NCI-H1092 (cell line): ENCODE measurements at places on chromosomes 5 and 9.

DNA sequence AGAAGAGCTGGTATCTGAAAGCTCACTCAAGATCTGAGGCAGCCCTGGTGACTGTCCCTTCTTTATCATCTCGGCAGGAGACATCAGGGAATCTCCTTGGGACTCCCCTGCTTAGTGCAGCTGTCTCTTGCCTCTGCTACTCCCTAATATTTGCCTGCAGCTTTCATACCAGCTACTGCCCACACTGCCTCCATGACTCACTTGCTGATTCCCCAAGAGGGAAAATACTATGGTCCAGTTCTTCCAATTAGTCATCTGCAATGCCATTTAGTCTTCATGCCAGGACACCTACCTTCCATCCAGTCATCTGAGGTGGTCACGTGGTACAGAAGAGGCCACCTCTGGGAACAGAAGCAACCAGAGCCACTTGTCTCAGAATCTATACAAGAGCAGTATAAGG, 270.8 kb downstream of the NTRK2 start:
- no peak for DNase-seq

DNA sequence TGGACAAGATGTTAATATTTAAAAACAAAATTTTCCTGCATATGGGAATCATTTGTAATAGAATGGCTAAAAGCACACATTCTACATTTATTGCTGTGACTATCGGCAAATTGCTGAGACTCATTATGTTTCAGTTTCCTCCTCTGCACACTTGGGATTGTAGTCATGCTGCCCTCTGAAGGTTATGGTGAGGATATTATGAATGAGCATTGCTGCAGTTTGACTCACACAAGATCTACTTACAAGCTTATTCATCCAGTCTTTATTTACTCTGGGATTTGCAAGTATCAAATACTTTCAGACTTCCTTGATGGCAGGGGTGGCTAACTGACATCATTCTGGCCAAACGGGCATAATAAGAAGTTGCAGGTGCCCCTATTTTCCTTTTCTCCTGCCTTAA, 9.5 kb upstream of the NFIL3 start:
- no peak for DNase-seq

DNA sequence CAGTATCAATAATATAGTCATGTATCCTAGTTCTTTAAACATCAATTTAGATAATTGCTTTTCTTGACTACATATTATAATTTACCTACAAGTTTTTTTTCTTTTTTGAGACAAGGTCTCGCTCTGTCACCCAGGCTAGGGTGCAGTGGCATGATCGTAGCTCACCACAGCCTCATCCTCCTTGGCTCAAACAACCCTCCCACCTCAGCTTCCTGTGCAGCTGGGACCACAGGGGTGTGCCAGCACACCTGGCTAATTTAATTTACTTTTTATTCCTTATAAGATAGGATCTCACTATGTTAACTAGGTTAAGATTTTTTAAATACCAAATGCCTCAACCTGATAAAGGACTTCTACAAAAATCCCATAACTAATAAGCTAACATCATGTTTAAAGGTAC, 21.1 kb downstream of the UIMC1 start:
- DNase-seq = no peak

DNA sequence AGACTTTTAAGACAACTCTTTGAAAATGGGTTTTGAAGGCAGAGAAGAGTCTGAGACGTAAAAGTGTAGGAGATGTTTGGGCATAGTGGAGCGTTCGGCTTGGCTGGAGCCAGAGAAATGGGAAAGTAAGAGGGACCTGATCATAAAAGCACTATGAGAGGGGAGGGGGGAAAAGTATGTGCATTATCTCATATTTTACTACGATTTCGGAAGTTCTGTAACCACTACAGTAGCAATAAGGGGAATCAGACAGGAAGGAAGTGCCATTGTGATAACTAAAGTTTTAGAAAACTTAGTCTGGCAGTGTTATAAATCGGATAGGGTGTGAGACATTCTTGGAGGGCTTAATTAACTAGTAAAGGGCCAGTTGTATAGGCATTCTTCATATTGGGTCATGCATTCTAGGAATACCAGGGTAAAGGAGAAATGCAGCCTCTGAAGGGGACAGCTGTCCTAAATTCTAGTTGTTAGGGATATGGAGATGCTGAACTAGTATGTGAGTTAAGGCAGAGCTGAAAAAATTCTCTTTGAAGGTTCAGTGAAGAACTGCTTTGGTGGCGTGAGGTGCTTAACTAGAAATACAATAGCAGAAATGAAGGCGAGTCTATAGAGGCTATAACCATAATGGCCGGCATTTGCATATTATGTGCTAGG, 83.8 kb upstream of the FREM1 start:
- DNase-seq = no peak

GRCh38 chr9:2050236-2050635, 35.1 kb downstream of the SMARCA2 start:
- no peak for DNase-seq

DNA sequence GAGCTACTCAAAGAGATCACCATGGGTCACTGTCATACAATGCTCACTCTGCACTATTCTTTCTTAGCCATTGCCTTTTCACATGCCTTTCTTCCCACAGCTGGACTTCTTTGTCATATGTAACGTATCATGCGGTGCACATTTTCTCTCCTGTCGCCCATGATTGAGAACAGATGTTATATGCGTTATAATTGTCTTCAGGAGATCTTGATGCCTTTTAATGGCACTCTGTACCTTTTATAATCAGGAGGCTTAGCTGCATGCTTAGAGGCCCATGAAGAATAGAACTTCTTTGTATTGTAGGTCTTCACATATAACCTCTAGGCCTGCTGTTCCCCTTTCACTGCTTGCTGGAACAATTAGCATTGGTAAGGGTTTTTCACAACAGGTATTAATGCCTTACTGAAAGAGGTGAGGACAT, 436.1 kb downstream of the CDH10 start:
- DNase-seq = no peak

GRCh38 chr5:16863469-16863946, 72.6 kb downstream of the MYO10 start:
- no peak for DNase-seq

DNA sequence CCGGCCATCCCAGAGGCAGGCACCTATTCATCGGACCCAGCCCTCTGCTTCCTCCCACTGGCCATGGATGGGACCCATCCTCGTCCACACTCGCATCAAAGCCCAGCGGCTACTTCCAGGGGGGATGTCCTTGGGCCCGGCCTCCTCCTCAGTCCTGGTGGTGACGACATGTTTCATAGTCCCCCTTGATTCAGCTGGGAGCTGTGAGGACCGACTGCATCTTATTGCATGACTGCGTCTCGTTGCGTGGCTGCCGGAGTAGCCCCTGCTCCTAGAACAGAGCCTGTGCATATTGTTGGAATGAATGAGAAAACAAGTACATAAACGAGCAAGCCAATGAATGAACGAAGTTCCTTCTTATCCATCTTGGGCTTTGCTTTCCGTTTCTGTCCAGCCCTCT, 12.8 kb downstream of the NCS1 start:
- no peak for DNase-seq

GRCh38 chr9:81420024-81420423, 269.3 kb downstream of the TLE1 start:
- no peak for DNase-seq

DNA sequence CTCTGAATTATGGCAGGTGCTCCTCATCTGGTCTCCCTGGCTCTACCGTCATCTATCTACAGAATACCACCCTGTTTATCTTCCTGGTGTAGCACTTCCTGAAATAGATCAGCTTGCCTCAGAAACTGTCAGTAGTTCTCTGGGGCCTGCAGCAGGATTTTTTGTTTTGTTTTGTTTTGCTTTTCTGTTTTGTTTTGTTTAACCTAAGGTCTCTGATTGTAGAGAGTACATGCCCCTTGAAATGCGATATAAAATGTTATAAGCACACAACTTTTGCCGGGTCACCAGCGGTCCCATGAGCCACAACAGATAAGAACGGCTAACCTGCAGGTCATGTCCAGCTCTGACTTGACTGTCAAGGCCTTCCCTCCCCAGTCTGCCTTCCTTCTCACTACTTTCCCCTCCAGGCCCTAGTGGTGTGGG, 26.6 kb upstream of the CREBRF start:
- DNase-seq = no peak

DNA sequence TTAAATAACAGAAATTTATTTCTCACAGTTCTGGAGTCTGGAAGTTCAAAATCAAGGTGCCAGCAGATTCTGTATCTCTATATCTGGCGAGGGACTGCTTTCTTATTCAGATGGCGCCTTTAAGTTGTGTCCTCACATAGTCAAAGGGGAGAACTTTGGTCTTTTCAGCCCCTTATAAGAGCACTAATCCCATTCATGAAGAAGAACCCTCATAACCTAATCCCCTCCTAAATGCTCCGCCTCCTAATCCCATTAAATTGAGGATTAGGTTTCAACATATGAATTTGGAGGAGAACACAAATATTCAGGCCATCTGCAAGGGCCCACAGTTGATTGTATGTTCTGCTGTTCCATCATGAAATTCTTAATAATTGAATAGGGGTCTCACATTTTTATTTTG, 10.8 kb upstream of the CCDC152 start:
- no peak for DNase-seq

- DNase-seq = no peak
Observed at GRCh38 chr5:179345433-179346321, at the start of gene ADAMTS2. TSS of gene ADAMTS2 (minus strand) at chr5:179345461. CDS start at chr5:179345328, 133 bp downstream.

DNA sequence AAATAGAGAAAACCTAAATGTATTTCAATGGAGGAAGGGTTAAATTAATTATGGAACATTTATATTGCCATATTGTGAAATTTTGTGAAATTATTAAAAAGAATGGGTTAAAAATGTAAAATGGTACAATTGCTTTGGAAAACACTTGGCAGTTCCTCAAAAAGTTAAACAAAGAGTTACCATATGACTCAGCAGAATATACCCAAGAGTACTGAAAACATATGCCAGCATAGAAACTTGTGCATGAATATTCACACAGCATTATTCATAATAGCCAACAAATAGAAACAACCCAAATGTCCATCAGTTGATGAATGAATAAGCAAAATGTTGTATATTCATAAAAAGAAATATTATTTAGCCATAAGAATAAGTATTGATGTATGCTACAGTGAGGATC, 181.0 kb upstream of the MAST4 start:
- no peak for DNase-seq

DNA sequence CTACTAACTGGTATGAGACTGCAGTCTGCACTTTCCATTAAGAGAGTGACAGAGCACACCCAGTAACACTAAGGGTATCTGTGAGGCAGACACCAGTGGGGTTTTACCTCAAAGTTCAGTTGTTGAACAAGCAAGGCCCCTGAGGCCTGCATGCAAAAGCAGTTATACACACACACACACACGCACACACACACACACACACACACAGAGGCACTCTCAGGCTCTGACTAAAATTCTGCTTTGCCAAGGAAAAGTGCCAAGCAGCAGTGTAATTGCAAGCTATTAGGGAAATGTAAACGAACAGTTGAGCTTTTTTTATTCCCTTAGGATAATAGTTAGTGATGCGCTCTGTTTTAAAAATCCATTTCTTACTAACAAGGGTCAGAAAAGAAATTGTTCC, 377.1 kb downstream of the SPOCK1 start:
- DNase-seq = peak; percentile 18

GRCh38 chr5:73443829-73444498, 4.6 kb downstream of the FOXD1 start:
- DNase-seq = peak; percentile 37

- DNase-seq = no peak
Observed at GRCh38 chr5:75366787-75367186, 29.8 kb downstream of the HMGCR start.

DNA sequence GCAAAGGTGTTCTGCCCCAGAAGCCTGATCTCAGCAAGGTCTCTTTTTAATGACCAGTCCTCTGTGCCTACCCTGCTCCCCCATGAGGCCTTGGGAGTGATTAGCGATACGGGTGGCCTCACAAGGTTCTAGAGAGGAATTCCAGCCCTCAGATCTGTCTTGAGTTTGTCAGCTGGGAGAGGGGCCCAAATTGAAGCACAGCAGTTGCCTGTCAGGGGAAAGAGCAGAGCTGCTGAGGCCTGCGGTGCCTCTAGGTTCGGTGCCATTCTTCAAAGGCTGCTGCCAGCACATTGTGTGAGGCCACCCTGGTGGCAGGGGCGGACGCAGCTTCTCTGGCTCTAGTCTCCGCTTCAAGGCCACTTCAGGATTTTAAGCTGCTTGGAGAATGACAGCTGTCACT, 85.7 kb upstream of the GRIA1 start:
- no peak for DNase-seq

- no peak for DNase-seq
Observed at GRCh38 chr9:11141357-11141756, 528.6 kb upstream of the PTPRD start.

- no peak for DNase-seq
Observed at GRCh38 chr5:124745928-124746915, at the start of gene ZNF608. TSS of gene ZNF608 (minus strand) at chr5:124746639. CDS start at chr5:124744989, 1,650 bp downstream.

GRCh38 chr5:94849821-94850736, 231.6 kb downstream of the SLF1 start:
- peak; percentile 13 for DNase-seq

- no peak for DNase-seq
Observed at GRCh38 chr9:19184144-19184917, 46.2 kb upstream of the DENND4C start.

DNA sequence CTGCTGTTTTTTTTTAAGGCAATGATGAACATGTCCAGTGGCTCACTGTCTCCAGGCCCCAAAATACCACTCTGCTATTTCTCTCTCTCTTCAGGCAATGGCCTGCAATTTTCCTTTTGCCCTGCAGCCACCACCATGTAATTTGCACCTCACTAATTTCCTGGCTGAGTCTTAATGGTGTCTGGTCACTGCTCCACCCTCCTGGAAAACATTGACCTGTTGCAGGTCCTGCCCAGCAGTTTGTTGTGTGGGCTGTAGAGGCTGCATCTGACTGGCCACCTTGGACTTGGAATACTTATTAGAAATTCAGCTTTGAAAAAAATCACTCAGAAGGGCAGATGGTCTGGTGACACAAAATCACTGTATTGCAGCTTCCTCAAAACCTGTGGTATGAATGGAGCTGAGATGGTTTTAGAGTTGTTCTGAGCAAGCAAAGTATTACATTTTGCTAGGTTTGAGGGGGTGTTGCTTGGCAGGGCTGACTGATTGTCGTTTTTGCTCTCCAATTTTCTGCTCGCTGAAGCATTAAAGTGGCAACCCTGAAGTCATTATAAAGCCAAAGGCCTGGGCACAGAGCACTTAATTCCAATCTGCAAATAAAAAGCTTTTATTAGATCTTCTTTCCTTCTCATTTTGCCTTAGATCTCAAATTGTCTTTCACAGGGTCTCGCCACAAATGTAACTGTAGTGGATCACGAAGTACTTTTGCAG, 134.8 kb downstream of the TMEM174 start:
- DNase-seq = peak; percentile 56

DNA sequence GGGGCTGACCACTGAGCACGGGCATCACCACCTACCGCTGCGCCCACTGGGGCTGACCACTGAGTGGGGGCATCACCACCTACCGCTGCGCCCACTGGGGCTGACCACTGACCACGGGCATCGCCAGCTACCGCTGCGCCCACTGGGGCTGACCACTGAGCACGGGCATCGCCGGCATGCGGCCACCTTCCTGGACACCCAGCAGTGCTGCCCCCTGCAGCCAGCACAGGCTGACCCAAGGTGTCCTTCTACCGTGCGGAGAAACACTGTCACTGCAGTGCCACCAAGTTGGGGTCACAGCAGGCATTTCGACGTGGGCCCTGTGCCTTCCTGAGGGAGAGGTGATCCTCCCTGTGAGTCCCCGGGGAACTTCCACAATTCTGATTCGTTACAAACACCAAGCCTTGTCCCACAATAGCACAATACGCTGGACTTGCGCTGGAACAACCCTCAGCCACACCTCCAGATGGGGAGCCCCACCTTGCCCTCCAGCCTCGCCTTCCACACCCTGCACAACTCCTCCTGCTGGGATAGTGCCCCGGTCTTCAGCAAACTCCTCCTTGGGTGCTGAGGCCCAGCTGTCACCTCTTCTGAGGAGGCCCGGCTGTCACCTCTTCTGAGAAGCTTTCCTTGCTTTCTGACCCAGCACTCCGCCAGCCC, 90.3 kb upstream of the SARDH start:
- no peak for DNase-seq
